ENCODE measurements at places on chromosomes 6 and 20.

DNA sequence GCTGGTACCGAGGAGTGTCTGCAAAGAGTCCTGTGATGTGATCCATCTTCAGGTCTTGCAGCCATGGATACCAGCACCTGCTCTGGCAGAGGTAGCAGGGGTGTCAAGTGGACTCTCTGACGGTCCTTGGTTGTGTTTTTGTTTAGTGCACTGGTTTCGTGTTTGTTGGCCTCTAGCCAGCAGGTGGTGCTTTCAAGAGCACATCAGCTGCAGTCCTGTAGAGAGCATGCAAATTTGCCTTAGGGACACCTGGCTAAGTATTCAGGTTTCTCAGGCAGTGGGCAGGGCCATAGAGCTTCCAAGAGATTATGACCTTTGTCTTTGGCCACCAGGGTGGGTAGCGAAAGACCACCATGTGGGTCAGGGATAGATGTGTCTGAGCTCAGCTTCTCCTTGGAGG is 14.5 kb upstream of the RGS17 start:
- DNase-seq: no peak

GRCh38 chr6:39021779-39022178 is 26.8 kb upstream of the GLP1R start:
- DNase-seq: no peak

- DNase-seq: peak; percentile 51
These were observed 314.0 kb upstream of the RSPO3 start for GRCh38 chr6:126804332-126805064.

GRCh38 chr6:18893540-18894269 is 506.6 kb downstream of the RNF144B start:
- no peak for DNase-seq

DNA sequence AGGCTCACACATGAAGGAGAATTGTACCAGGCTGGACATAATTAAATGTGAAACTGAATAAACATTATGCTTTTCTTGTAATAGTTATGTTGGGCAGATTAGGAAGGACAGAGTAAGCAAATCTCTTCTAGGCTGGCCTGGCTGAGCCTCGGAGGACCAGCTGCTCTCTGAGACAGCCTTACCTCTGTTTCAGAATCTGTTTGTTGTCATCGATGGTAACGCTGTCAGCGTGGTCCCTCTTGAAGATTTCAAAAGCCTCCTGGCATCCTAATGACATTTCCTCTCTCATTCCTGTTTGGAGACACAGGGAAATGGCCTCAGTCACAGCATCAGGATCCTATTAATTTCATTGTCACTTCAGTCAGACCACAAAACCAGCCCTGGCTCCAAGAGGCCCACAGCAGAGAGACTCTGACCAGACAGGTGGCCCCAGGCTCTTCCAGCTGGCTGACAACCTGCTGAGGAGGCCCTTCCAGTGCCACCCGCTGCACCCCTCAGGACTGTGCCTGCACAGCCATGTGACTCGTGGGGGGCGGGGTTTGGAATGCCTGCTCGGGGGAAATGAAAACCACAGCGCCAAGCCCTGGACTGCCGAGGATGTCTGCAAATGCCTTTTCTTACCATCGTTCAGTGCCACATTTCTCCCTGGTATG is 108.5 kb upstream of the KCNK16 start:
- DNase-seq: peak; percentile 23

DNA sequence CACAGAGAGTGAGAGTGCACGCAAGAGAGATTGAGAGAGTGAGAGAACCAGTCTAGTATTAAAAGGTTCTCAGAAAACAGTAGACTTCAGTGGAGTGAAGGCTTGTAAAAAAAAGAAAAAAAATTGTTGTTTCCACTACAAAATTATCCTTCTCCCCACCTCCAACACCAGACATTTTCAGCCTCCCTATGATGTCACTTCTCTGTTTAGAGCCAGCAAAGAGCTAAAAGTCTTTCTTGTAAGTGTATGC is 77.8 kb downstream of the BACH2 start:
- no peak for DNase-seq

DNA sequence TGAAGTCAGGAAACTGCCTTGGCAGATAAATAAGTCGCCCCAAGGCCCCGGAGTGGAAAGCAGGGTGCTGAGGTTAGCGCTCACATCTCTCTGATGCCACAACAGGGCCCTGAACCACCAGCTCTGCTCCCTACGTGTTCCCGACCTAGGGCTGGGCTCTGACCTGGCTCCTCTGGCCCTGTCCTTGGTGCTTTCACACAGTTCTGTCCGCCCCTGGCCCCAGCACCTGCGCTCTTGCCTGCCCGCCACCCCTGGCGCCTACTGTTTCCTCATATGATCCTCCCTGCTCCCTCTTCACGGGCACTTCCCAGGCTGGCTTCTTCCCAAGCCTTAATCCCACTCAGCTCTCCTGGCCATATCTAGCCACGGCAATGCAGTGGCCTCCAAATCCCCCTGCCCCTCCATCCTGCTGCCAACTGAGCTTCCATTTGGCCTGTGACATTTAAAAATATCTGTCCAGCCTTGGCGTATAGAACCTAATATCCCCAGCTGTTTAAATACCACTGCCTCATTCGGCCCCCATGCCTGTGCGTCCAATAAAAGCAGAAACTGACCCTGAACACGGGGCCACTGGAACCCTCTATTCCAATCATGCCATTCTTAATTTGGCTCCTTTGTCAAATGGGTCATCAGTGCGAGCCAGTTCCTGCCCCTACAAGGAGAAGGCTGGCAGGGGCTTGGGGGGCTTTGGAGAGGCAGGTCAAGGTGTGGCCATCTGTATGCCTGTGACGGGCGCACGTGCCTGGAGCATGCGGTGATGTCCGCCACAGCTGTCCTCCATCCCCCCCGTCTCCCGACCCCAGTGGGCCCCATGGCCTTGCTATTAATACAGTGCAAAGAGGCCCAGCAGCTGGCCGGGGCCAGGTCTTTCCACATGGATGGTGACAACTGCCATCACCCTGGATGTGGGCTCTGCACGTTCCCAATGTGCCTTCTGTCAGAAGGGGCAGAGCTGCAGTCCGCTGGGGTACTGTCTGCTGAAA is 27.7 kb downstream of the GNAS-AS1 start:
- no peak for DNase-seq

GRCh38 chr20:62994869-62995281 is 11.9 kb downstream of the BHLHE23 start:
- DNase-seq: no peak

GRCh38 chr20:14197097-14197496 is 140.3 kb downstream of the FLRT3 start:
- no peak for DNase-seq

- DNase-seq: no peak
These were observed 12.8 kb upstream of the SNAI1 start for GRCh38 chr20:49969946-49970345.

DNA sequence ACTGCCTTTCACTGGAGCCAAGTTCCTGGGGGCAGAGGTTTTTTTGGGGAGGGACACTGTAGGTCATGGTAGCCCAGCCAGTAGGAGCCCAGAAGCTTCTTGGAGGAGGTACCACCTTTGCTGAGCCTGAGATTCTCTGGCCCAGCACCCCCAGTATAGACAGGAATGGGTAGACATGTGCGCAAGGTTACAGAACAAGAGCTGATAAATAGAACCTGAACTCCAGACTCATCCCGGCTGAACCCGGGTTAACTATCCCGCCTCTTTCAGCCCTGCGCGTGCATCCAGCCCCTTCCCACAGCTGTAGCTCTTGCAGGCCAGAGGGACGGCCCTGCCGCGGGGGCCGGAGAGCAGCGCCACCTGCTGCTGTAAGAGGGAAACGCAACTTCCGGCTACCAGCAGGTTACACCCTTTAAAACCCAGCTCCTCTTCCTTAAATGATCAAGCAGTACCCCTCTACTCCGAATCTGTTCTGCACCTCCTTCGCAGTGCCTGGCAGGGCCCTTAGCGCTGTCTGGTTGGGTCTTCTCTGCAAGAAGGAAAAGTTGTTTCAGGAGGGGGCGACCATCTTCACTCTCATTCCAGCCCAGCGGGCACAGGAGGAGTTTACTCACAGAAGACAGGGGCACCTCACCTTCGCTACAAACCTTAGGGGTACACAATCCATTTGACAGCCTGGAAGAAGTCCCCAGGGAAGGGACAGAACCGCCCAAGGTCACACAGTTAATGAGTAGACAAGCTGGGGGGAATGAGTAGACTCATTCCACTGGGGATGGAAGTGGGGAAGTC is 7.5 kb downstream of the SRXN1 start:
- DNase-seq: peak; percentile 50

DNA sequence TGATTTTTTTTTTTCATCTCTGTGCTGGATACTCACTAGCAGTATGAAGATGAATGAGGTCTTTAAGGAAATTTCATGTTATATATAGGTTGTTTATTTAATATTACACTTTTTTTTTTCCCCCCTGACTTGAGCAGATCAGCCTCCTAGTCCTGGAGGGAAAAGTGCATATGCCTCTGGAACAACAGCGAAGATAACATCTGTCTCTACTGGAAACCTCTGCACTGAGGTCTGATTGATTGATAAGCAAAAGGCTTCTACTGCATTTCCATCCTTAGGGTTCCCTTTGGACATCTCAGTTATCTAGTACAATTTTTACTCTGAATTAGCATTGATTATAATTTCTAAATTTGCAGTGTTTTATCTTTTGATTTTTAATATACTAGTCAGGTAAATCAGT is 49.8 kb upstream of the KIF25 start:
- DNase-seq: no peak

GRCh38 chr6:90146921-90147649 is 149.6 kb downstream of the BACH2 start:
- no peak for DNase-seq

- no peak for DNase-seq
These were observed 122.9 kb downstream of the NFATC2 start for GRCh38 chr20:51419646-51420045.

DNA sequence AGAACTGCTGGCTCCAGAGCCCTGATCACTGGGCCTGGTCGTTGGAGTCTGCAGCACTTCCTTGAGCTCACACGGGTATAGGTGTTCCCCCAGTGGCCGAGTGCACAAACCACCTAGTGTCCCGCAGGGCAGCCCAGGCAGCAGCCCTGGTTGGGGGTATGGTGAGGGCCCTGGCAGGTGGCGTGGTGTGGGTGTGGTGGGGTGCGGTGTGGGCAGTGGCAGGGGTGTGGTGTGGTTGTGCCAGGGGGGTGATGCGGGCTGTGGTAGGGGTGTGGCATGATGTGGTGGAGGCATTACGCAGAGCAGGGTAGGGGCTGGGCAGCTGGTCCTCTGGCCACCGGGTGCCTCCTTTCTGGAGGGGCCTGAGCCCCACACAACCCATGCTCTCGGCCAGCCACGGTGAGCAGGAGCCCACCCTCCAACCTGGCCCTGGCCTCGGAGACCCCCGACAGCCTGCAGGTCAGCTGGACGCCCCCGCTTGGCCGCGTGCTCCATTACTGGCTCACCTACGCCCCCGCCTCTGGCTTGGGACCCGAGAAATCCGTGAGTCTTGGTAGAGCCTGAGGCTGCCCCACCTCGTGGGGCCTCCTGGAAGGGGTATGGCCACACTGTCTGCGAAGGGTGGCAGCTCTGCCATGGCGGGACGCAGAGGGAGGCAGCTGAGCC is 20.5 kb downstream of the COL20A1 start:
- DNase-seq: no peak

- DNase-seq: peak; percentile 89
These were observed 987 bp upstream of the QKI start for GRCh38 chr6:163413345-163414116.

DNA sequence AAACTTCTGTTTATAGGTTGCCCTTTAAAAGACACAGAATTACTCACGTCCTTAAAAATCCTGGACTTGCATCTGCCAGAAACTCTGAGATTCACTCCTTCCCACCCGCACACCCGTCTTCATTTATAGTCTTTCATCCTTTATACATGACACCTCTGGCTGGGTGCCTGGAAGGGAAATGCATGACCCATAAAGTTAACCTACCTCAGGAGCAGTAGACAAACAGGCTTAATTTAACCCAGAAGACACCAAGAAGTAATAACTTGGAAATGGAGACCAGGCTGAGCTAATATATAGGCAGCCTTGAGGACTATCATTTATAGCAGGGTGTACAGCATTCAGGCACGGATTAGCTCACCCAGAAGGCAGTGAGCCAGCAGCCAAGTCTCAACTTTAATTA is 429.0 kb upstream of the NRSN1 start:
- DNase-seq: peak; percentile 4

- DNase-seq: no peak
These were observed 153.5 kb upstream of the OGFRL1 start for GRCh38 chr6:71134929-71135642.

DNA sequence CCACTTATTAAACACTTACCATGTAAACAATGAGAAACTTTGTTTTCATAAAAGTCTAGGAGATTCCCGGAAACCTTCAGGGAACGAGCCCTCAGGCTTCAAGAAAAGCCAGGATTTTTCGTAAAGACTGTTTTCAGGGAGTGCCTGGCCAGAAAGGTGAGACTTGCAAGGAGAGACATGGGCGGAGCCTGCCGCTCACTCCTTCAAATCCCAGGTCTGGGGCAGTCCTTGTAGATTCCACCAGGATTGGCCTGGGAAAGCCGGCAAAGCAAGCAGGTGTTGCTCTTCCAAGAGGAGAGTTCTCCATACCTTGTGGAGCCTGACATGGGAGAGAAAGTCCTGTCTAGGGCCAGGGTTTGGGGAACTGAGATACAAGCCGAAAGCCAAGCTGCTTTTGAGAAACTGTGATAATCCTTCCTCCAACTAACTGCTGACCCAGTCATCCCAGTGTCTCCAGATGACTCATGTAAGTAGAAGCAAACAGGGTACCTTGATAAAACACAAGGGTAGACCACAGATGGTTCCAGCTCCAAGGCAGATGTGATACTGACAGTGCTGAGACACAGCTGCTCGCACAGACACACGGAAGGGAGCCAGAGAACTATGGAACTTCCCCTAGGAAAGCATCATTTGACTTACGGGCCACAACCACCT is 69.4 kb upstream of the NAA20 start:
- DNase-seq: no peak

DNA sequence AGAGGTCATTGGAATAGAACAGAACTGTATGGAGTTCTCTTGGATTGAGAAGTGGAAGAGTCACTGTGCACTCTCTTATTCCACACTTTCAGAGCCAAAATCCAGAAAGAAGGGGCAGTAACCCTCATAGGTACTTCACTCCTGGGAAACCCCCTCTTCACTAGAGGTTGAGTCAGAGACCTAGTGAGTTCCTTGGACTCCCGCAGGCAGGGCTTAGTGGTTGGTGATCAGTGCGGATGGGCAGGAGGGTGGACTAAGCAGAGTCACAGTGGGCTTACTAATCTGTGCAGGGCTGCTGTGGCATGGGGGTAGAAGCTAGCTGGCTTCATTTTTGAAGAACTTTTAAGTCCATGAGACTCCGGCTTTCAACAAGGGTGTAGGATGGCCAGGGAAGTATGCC is 95.0 kb upstream of the MLN start:
- DNase-seq: no peak

GRCh38 chr6:36033935-36034334 is 6.3 kb downstream of the MAPK14 start:
- peak; percentile 7 for DNase-seq
